Kidney glomerular epithelial cell (primary cell): ENCODE measurements at places on chromosomes 7 and 10.
A peak's percentile ranks its signal among the peaks of the same experiment; 100 is the strongest.

- DNase-seq, result peak; percentile 2
Measured at GRCh38 chr10:69375307-69376151, 41.2 kb downstream of the TACR2 start.

DNA sequence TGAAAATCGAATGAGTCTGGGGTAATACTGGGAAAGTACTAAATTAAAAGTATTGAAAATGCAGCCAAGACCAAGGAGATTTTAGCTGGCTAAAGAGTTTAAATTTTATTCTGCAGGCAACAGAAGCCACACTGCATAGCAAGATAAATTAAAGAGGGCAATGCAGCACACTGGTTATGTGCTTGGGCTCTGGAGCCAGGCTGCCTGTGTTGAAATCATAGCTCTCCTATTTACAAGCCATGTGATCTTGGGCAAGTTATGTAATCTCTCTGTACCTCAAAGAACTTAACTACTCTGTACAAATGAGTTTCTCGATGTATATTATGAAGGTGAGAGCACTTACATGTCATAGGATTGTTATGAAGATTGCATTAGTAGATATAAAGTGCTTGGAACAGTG lies 9.9 kb downstream of the SLC25A13 start:
- no peak for DNase-seq

GRCh38 chr7:128065872-128066271 lies 34.6 kb upstream of the LRRC4 start:
- DNase-seq, result no peak

DNA sequence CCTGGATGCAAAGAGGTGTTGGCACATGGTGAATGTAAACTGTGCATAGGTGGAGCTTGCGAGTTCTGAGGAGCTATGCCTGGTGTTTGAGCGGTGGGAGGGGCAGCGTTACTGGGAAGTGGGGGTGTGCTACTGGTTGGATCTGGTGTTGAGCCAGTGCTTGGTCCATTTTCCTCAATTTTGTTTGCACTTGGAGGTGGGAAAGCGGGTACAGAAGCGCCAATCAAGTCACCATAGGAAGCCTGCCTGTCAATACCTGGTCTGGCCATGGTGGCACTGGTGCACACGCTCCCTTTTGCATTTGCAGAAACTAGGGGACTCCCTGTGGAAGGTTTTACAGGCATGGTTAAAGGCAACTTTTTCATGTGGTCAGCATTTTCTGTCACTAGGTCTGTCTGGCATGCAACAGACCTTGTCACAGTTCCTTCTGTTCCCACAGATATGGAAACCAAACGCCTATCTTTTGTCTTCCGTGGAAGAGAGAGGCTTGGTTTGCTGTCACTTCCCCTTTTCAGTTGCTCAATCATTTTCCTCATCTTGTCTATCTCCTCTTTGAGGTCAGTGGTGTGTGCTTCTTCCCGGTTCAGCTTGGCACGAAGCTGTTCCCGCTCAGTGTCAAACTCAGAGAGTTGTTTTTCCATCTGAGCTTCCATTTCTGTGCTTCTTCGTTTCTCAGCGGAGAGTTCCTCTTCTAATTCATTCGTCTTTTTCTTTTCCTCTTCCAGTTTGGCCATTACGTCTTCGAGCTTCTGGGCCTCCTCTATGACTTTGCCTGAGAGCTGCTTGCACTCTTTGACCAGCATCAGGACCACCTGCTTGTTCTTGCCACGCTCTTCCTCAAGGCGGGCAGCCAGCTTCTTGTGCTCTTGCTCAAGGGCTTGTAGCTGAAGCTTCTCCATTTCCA lies 81.1 kb downstream of the CTTNBP2 start:
- DNase-seq, result no peak

DNA sequence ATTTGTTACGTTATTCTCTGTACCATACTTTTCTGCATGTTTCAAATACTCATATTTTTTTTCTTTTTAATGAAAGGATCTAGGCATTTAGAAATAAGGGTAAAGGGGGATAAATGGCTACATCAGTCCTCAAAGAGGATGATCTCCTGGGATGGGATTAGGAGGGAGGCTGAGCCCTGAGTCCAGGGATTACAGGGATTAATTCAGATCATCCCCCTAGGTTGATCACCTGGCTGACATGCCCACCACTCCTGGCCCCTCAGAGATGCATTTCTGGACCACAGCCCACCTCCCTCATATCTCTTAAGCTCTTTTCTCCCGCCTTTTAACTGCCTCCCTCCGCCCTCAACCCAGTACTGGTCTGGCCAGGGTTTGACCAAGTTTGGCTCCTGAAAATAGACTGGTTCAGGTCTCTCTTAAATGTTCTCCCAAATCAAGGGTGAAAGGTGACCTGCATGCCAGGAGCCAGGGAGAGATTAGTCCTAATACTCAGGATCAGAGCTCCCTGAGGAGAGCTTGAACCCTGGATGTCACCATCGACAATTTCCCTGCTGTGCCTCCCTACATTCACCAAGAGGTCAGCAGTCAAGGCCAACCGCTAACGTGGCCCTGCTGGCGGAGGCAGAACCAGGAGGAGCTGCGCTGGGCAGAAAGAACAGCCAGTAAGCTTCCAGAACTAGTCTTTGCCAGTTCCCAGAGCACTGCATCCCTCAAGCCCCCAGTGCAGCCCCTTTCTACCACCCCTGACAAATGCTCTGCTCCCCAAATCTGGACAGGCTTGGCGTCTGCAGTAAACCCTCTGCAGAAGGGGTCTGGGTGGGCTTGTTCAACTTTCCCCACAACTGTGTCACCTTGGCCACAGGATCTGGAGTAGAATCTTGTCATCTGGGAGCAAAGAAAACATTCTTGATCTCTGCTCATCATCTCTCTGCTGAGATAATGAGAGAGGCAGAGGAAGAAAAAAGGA lies 3.0 kb upstream of the CCDC136 start:
- DNase-seq, result no peak

GRCh38 chr7:25124465-25125136 lies 459 bp downstream of the CYCS start:
- DNase-seq, result no peak

DNA sequence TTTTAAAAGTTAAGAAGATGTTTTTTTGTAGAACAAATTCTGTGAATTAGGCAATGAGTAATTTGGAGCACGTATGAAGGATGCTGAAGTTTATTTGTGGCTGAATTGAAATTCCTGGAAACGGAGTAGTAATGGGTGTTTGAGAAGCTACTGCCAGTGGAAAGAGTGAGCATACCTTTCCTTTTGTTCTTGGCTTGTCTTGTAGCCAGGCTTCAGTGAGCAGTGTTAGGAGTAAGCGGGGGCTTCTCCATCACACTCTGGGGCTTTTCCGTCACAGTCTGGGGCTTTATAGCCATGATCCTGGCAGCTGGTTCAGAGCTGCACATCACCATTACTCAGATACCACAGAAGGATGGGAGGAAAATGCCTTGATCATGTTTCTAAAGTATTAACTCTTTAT lies 32.3 kb downstream of the GARS1 start:
- no peak for DNase-seq

DNA sequence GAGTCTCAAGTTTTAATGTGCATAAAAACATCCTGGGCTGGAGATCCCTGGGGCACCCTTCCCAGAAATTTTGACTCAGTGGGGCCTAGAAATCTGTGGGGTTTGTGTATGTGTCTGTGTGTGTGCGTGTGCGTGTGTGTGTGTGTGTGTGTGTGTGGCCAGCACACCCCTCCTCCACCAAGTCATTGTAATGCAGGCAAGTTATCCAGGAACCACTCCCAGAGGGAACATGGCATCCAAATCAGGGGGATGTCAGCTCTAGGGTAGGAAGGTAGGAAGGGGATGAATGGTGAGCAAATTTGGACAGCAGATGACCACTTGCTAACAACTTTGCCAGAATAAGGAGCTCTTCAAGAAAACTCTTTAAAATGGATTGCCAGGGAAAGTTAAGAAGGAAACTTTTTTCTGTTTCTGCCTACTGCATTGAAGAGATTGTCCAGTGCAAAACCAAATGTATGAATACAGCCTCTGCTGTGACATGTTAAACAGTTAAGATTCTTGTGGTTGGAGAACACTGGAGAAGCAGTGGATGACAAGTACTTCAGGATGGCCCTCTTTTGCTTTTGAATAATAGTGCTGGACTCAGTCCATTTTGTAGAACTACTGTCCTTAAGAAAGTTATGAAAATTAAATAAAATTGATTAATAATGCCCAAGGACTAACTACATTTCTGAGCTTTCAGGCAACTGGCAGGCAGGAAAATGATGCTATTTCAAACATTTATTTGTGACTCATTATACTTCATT lies 12.3 kb downstream of the STAMBPL1 start:
- no peak for DNase-seq

GRCh38 chr10:124078028-124078427 lies 15.4 kb downstream of the CHST15 start:
- DNase-seq, result no peak

GRCh38 chr7:93298671-93299070 lies 66.5 kb downstream of the VPS50 start:
- no peak for DNase-seq

DNA sequence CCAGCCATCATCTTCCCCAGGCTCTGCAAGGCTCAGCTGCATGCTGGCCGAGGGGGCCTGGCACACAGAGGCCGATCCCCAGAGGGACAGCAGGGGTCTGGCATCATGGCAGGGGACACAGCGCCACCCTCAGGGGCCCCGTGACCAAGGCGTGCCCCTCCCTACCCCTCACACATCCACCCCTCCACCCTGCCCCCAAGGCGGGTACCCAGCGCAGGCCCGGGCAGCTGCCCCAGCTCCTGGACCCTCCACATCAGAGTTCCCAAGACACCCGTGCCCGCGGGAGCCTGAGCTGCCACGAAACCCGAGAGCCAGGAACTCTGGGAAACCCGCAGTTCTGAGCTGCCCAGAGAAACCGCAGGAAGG lies 46.5 kb upstream of the TNRC18 start:
- DNase-seq, result no peak

- no peak for DNase-seq
Measured at GRCh38 chr10:111556666-111557065, 479.8 kb downstream of the ADRA2A start.

DNA sequence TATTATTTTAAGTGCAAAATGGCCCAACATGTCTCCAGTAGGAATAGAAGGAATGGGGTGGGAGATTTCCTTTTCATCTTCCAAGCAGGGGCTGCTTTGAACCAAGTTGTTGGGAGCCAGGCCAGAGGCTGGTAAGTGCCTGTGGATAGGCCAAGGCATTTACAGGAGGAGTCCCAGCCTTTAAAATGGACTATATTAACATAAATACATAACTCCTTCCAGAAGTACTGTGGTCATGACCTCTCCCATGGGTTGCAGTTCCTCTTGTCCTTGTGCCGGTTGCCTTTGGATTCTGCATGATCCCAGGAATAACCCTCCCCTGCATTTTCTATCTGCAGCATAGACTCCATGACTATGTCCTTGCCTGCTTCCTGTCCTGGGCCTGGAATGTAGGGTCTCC lies 95.8 kb downstream of the SEC23IP start:
- no peak for DNase-seq

GRCh38 chr7:8260871-8261694 lies 884 bp downstream of the ICA1 start:
- peak; percentile 40 for DNase-seq

- DNase-seq, result no peak
Measured at GRCh38 chr7:134928554-134928953, 57.8 kb upstream of the AGBL3 start.

GRCh38 chr10:79038841-79039201 lies 29.9 kb upstream of the ZMIZ1 start:
- DNase-seq, result no peak

DNA sequence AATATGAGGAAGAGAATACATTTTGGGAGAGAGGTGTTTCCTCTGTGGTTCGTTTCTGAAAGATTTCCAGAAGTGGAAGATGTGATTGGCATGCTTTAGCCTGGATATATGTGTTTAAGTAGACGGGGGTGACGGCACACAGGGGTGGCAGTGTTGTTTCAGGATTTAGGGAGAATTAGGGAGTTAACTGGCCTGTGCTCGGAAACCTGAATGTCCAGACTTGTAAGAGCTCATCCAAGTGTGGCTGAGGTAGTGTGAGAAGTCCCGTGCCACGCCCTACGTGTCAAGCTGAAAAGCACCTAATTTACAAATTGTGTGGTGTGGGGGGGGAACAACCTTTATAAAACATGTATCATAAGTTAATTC lies 1.1 kb downstream of the RALA start:
- no peak for DNase-seq

DNA sequence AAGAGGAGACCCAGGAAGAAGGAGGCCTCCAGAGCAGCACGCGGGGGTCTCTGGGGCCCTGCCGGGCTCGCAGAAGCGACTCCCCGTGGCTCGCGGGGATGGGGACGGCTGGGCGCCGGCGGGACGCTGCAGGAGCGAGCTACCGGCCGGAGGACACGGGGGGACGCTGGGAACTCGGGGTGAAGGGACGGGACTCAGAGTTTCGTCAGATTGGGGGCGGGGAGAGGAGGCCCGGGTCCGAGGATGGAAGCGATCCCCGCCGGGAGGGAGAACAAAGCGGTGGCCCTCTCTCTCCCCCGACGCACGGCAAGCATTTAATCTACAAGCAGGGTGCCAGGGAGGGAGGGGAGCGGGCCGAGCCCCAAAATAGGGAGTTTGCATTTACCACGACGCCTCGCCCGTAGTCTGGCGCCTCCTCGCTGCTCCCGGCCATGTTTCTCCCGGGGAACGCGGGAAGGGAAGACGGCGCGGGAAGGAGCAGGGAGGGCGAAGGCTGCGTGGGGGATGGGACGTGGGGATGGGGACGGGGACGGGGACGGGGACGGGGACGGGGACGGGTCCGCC lies at the start of gene PRTFDC1:
Gene PRTFDC1, minus strand, starts transcription at position 464 of the 564 bp plus-strand sequence. Its CDS starts 31 bp downstream, at position 433.
- no peak for DNase-seq

GRCh38 chr7:134021836-134022235 lies 105.3 kb upstream of the LRGUK start:
- DNase-seq, result no peak

DNA sequence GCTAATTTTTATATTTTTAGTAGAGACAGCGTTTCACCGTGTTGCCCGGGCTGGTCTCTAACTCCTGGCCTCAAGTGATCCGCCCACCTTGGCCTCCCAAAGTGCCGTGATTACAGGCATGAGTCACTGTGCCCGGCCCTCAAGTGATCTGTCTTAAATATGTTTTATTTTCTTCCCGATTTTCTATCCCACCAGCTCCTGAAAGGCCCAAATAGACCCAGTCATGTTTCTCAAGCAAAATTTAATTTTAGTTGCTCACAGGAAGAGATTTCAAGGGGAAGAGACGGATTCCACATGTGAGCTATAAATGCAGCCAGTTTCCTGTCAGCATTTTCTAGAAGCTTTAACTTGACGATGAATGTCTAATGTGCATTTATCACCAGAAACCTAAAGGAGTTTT lies 12.0 kb downstream of the DENND10 start:
- DNase-seq, result no peak

- DNase-seq, result no peak
Measured at GRCh38 chr7:23276376-23276775, 22.8 kb upstream of the MALSU1 start.

- DNase-seq, result peak; percentile 15
Measured at GRCh38 chr7:117639966-117640365, 160.1 kb downstream of the CFTR start.

DNA sequence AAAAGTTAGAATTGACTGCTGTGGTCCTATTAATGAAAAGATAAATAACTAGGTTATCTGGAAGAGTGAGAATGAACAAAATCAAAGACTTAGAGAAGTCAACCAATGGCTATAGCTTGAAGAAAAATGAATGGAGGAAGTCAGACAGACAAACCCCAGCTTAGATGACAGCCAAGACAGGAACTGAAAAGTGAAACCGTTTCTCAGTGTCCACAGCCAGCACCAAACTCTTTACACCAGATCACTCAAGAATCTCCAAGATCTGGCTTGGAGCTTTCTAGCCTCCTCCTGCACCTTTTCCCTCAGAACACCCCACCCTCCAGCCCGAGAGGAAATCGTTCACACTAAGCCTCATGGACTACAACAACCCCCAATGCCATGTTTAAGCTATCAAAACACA lies 167.0 kb downstream of the SFMBT2 start:
- no peak for DNase-seq
